ENCODE measurements at places on chromosomes 2 and 18. TPM values are rescaled to one million over a fixed set of nuclear protein-coding genes. Genes with fewer than 3 reads are reported as not detected.

GRCh38 chr2:20353241-20353992, 2.8 kb upstream of the PUM2 start:
- no peak for DNase-seq

- DNase-seq = no peak
These were observed 19.1 kb downstream of the PARD6G start for GRCh38 chr18:80228051-80228848.

GRCh38 chr18:9364242-9364641, 29.7 kb downstream of the TWSG1 start:
- DNase-seq = no peak

DNA sequence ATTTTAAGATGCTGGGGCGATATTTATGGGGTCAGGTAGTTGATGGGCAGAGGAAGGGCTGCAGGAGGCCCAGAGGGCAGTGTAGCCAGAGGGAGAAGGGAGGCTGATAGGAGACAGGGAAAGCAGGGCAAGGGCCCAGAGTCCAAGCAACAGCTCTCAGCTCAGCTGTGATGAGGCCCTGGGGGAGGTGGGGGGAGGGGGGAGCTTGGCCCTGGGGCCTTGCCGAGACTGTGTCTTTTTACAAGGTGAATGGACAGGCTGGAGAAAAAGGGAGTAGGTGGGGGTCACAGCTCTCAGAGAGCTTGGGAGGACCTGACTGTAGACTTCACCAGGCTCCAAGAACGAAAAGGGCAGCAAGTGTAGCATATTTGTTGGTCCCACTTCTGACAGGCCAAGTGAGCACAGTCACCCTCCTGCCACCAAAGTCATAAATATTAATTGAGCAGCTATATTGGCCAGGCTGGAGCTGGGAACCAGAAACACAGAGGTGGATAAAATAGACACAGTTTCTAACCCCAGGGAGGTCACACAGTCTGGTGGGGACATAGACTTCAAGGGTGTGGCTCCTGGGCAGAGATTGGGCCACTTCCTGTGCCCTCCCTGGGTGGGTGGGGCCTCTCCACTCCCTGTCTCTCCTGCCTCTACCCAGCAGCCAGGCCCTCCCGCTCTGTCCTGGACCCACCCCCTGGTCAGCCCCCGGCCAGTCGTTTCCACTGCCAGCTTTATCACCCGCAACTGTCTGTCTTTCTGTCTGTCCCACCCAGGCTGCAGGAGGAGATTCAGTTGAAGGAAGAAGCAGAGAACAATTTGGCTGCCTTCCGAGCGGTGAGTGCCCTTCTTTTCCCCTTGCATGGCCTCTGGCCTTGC, 1.4 kb downstream of the DES start:
- no peak for DNase-seq

DNA sequence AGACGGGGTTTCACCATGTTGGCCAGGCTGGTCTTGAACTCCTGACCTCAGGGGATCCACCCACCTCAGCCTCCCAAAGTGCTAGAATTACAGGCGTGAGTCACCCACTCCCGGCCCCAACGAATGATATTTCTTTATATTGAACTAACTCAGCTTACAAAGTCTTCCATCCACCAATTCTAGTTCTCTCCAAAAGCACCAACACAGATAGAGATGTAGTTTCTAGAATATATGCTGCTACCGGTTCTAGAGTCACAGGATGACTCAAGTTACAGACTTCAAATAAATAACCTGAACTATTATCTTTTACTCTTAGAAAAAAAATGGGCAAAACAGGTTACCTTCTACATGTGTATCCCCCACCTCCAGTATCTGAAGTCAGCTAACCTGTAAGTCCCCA, 9.2 kb downstream of the ACAA2 start:
- DNase-seq = no peak

GRCh38 chr2:215900203-215900611, 113.1 kb downstream of the MREG start:
- no peak for DNase-seq

DNA sequence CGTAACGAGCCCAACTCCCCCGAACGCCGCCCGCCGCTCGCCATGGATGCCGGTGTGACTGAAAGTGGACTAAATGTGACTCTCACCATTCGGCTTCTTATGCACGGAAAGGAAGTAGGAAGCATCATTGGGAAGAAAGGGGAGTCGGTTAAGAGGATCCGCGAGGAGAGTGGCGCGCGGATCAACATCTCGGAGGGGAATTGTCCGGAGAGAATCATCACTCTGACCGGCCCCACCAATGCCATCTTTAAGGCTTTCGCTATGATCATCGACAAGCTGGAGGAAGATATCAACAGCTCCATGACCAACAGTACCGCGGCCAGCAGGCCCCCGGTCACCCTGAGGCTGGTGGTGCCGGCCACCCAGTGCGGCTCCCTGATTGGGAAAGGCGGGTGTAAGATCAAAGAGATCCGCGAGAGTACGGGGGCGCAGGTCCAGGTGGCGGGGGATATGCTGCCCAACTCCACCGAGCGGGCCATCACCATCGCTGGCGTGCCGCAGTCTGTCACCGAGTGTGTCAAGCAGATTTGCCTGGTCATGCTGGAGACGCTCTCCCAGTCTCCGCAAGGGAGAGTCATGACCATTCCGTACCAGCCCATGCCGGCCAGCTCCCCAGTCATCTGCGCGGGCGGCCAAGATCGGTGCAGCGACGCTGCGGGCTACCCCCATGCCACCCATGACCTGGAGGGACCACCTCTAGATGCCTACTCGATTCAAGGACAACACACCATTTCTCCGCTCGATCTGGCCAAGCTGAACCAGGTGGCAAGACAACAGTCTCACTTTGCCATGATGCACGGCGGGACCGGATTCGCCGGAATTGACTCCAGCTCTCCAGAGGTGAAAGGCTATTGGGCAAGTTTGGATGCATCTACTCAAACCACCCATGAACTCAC, 673 bp downstream of the PCBP1 start:
- DNase-seq = peak; percentile 37

- no peak for DNase-seq
These were observed 108.3 kb upstream of the MAPRE2 start for GRCh38 chr18:34932792-34933466.

GRCh38 chr2:218622606-218623365, 15.1 kb downstream of the PLCD4 start:
- DNase-seq = no peak

DNA sequence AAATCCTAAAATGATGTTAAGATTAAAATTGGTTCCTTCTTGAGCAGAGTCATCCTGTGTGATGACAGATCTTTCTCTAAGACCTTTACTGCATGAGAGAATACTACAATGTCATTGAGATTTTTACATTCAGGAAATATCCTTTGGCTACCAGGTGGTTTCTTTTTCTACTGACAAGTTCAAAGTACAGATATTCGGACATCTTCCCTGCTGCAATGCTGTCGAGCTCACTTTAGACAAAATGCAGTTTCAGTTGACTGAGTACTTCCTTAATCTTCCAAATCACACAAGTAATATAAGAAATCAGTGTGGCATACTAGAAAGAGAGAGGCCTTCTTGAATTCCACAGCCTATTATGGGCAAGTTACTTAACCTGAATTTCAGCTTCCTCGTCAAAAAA, 207.9 kb upstream of the ACVR2A start:
- DNase-seq = no peak

DNA sequence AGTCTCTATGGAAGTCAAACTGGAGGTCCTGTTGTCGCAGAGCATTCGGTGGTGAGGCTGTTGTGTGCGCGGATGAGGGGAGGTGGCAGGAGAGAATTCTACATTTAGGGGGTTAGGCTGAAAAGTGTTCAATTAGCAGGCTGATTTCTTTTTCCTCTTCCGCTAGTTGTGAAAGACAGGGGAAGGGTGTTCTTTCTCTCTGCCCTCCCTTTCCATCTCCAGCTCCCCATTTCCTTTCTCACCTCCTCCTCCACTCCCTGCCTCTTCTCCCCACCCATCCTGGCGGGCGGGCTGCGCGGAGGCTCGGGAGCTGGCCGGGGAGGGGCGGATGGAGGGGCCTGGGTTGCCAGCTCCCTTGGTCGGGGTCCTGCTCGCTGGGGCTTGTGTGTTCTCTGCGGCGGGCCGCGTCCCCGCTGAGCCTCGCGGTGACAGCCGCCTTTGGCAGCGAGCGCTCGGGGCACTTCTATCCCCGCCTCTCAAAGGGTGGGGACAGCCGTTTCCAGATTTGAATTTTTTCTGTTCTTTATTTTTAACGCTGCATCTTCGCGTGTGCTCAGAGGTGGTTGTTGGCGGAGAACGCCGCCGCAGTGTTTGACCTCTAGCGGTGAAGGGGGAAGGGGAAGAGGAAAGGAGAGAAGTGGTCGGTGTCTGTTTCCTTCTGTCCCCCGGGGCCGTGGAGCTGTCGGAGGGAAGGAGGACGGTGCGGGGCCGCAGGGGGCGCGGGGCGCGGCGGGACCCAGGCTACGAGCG, 3.6 kb downstream of the SOX11 start:
- DNase-seq = no peak

DNA sequence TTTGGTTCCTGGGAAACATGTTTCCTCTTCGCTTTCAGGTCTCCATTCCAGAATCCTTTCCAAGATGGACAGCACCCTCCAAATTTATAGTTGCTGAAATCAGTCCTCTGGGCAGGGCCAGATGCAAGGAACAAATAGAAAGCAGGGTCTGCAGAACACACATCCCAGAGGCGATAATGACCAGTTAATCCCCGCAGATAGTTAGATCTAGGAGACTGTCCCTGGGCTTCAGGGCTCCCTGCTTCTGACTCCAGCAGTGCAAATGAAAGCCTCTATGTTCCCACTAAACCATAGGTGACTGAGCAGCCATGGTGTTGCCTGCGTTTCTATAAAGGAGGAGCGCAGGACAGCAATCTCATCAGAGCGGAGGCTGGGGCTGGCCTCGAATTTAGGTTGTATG, 38.7 kb downstream of the SRSF7 start:
- DNase-seq = no peak

GRCh38 chr18:75211953-75212750, 1.6 kb downstream of the TSHZ1 start:
- DNase-seq = no peak

DNA sequence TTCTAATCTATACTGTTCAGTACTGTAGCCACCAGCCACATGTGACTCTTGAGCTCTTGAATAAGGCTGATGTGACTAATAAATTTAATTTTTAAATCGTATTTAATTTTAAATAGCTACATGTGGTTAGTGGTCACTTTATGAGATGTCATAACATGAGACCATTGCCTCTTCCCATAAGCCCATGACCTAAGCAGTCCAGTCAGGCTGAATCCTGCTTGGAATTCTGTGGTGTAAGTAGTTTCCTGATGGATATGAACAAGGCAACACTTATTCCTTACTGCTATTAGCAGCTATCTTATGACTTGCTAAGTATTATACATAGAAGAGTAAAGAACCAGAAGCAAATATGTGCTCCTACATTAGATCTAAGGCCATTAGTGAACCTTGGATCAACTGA, 150.0 kb downstream of the DIS3L2 start:
- no peak for DNase-seq

DNA sequence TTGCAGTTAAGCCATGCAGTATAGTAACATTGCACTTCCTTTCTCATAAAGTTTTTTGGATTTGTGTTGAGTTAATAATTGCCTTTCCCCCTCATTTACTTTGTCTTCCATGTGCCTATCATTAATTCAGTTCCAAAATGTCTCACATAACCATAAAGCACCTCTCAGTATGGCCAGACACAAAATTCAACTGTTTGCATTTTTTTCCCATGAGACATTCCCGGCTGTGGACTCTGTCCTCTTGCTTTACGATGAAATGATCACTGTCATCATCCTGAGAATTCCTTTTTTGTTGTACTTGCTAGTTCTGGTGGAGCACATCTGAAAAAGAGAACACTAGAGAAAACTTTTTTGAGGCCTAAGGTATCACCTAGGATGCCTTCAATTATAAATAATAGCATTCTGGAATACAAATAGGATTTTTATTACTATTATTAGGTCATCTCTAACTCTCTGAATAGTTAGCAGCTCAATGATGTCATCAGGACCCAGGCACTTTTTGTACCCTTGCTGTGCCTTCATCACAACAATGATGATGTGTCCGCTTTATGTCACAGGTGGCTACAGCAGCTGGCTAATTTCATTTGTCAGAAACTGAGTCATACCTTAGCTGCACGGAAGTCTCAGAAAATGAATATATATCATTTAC, 8.5 kb upstream of the ATP8B1 start:
- no peak for DNase-seq

DNA sequence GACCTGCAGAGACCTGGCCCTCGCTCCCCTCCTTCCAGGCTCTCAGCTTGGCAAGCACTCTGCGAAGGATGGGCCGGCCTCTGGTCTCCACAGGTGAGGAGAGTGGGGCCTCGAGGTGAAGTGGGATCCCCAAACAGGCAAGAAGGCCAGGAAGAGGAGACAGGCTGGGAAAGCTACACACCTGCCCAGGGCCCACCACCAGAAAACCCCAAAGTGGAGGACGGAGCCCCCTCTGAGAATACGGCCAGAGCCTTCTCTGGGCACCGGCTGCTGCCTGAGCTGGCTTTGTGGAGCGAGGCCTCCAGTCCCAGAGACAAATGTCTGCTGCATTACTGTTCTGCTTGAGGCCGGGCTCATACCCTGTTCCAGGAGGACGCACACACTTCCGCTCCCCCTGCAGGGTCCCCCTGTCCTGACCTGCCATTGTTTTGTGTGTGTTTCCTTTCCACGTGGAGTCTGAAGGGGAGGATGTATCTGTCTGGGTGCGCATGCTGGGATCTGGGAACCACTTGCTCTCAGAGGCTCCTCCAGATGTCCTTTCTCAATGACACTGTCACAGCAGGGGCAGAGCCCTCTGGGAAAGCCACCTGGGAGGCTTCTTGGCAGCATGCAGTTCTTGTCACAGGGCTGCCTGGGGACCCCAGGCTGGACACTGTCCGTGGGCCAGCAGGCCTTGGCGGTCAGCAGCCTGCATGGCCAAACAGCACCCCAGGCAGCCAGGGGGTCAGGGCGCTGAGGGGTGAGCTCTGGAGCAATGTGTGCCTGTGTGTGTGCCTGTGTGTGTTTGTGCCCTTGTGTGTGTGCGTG, 20.8 kb downstream of the KCNF1 start:
- DNase-seq = no peak

DNA sequence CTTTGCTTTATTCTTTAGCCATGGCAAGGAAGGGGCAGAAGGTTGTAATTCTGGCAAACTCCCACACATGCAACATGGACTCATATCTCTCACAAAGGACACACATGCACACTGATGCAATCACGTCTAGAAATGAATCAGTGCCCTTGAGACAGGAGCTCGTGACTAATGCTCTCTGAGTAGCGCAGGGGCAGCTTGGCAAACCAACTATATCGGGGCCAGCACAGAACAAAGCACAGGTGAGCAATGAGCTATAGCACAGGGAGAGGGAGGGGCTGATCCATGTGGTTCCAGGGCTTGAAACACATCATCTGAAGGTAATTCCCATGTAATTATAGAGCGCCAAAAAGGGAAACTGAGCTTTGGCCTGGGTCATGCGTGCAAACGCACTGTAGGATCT, 165.2 kb upstream of the KLF7 start:
- no peak for DNase-seq

GRCh38 chr2:96506907-96507240, 1.7 kb upstream of the NEURL3 start:
- DNase-seq = no peak

GRCh38 chr2:1137264-1137663, 186.6 kb downstream of the SNTG2 start:
- DNase-seq = no peak

The CPO gene
- not detected for total RNA-seq

The CFAP65 gene
- not detected for total RNA-seq

The ABCB11 gene
- total RNA-seq = not detected

The BUB1 gene
- total RNA-seq = 9.5 TPM

The ATG9A gene
- 29.7 TPM for total RNA-seq

The THSD7B gene
- total RNA-seq = not detected

Data from activated T-cell treated with anti-CD3 and anti-CD28 coated beads, Interleukin-2, amount 50 U/mL, for 4 hours (primary cell).